Hematopoietic multipotent progenitor cell treated with erythropoietin and hydrocortisone succinate and interleukin-3 and kit ligand, for 4 days (in vitro differentiated cells): ENCODE measurements at places on chromosomes 4 and X.

GRCh38 chrX:123481913-123482851 lies 250.7 kb downstream of the THOC2 start:
- DNase-seq = no peak

GRCh38 chr4:84511703-84512102 lies 12.6 kb upstream of the NKX6-1 start:
- no peak for DNase-seq

- peak; percentile 71 for DNase-seq
Measured at GRCh38 chr4:42655921-42656678, 805 bp downstream of the ATP8A1 start.

GRCh38 chrX:40552768-40553167 lies 28.0 kb upstream of the ATP6AP2 start:
- peak; percentile 31 for DNase-seq

GRCh38 chr4:148443512-148444295 lies 1.5 kb upstream of the NR3C2 start:
- DNase-seq = peak; percentile 18

DNA sequence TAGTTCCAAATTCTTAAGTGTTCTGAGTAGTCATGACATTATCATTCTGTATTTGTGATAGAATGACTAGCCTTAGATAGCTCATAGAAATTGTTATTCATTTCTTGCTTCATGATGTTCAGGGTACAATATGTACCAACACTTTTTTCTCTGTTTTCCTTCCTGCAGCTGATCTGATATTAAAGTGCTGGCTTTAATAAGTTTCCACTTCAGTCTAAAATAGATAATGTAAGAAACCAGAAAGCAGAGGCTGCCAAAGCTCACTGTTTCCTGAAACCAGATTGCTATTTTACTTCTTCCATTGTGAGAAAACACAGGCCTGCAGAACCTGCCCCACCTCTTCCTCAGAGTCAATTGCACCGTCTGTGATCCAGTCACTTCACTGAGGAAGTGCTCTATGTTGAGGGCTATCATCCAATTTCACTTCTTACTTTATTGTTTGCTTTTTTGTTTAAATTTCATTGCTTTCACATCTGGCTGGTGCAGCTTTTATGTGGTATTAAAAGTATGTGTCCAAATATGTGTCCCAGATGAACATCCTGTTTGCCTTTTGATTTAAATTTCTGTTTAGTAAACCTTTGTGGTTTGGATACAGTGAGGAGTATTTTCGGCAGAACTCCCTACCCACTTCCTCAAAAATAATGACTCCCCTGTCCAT lies 652.1 kb downstream of the ANKRD50 start:
- peak; percentile 40 for DNase-seq

DNA sequence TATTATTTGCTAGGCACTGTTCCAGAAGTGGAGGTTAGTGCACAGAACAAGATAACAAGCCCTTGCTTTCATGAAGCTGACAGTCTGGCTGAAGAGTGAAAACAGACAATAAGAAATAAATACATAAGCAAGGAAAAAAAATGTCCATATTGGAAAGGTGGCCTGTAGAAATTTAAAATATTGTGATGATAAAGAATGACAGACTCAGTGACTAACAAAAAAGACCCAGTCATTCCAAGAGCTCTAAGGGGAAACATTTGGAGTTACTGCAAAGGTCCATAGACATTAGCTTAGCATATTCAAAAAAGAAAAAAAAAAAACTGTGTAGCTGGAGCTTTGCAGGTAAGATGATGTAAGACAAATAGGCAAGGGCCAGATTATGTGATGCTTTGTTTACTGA lies 1.0 kb upstream of the ANTXR2 start:
- DNase-seq = no peak

DNA sequence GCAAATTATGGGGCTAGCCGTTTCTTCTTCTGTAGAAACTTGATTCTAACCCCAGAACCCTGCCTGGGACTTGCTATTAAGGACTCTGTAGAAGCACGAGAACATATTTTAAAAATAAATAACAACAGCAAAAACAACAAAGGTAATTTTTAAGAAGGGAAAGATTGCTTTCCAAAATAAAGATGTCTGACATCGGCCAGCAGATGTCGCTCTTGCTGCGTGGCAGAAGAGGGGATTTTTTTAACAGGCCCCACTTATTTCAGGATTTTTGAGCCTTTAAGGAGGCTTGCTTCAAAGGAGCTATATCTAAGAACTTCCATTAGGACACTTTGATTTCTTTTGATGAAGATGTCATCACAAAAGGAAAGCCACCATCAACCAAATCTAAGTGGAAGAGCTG lies 62.8 kb upstream of the EGFL6 start:
- peak; percentile 73 for DNase-seq

GRCh38 chr4:76535603-76536372 lies 100.8 kb downstream of the SHROOM3 start:
- DNase-seq = no peak

DNA sequence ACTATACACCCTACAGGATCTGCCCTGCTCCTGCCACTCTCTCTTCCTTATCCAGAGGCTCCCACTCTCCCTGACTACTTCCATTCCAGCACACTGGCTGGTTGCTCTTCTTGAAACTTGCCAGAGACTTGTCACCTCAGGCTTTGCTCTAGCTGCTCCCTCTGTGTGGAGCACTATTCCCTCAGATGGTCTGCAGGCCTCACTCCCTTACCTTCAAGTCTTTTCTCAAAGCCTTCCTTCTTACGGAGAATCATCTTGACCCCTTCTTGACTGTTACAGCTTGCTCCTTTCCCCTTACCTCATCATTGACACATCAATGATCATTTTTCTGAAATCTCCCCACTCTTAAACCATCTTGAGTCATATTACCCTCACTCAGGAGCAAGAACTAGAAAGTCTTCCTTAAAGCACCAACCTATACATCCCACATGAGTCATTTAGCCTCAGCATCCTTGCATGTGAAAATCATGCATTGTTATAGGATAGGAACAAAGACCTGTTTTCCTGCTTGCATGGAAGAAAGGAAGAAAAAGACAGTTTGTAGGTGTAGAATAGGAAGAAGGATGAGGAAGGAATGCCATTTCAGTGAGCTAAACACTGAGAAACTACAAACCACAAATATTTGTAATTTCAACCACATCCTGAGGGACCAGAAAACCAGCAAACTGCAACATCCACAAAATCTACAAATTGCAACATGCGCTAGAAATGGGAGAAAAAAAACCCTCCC lies 55.7 kb downstream of the ANTXR2 start:
- DNase-seq = peak; percentile 70
